Amniotic epithelial cell (primary cell): ENCODE measurements at places on chromosomes 7 and 10.

DNA sequence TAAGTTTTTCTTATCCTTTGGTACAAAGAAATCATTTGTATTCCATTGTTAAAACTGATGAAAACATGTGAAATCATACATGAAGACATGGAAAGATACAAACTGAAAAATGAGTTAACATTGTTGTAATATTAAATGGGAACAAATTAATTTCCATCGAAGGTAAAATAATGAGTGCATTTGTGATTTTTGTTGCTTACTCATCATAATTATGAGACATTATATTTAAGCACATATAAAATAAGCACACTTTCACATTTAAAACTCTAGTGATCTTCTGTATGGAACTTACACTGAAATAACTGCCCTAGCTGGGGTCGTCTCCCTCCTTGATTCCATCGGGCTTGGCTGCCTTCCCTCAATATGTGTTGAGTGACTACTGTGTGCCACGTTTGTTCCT lies 204.2 kb upstream of the PRPS1L1 start:
- no peak for DNase-seq

DNA sequence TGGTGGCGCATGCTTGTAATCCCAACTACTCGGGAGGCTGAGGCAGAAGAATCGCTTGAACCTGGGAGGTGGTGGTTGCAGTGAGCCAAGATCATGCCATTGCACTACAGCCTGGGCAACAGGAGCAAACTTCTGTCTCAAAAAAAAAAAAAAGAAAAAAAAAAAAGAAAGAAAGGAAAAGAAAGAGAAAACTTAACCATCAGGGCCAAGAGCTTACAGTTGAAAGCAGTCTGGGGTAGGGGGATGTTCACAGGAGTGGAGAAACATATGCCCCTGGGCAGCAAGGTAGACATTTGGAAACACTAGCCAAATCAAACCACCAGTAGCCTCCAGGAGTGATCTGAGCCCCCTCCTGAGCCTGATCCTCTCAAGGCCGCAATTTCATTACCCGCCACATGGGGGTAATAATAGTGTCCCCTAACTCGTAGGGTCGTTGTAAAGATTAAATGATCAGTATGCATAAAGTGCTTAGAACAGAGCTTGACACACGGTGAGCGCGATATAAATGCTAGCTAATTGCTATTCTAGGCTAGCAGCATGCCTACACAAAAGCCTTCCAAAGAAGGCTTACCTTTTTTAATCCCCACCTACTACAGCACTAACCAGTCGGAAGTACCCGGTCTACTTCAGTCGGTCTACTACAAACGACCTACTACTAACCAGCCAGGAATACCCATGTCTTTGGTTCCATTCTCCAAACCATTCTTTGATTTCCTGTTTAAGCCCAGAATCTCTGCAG lies 274.3 kb upstream of the NEBL start:
- DNase-seq, result no peak

GRCh38 chr10:61099756-61100155 lies 155.8 kb upstream of the RHOBTB1 start:
- DNase-seq, result no peak

DNA sequence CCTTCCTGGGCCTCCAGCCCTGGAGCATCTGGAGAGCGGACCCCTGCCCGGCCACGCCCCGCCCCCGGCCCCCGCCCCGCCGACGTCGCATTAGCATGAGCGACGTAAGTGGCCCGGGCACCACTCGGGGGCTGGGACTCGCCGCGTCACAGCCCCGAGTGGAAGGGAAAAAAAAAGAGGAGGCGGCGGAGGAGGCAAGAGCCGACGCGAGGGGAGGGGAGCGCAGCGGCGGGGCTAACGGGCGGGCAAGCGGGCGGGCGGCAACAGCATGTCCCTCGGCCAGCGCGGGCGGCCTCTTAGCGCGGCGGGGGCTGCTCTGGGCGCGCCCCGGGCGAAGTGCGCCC lies at the start of gene SLC18A3:
Gene SLC18A3, plus strand, starts transcription at position 197 of the 344 bp plus-strand sequence. CDS start 431 bp downstream, outside the sequence.
- DNase-seq, result no peak

DNA sequence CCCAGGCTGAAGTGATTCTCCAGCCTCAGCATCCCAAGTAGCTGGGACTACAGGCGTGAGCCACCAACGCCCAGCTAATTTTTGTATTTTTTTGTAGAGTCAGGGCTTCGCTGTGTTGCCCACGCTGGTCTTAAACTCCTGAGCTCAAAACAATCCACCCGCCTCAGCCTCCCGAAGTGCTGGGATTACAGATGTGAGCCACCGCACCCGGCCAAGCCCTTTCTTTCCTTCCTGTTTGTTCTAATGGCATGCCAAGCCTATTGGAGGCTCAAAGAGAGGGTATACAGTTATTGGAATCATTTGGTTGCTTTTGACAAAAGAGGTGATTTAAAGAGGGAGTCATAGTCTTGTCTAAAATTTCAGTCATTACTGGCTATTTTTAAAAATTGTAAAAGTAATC lies 46.0 kb upstream of the TRIM8 start:
- no peak for DNase-seq

GRCh38 chr7:46387646-46388045 lies 466.6 kb upstream of the IGFBP3 start:
- peak; percentile 83 for DNase-seq

DNA sequence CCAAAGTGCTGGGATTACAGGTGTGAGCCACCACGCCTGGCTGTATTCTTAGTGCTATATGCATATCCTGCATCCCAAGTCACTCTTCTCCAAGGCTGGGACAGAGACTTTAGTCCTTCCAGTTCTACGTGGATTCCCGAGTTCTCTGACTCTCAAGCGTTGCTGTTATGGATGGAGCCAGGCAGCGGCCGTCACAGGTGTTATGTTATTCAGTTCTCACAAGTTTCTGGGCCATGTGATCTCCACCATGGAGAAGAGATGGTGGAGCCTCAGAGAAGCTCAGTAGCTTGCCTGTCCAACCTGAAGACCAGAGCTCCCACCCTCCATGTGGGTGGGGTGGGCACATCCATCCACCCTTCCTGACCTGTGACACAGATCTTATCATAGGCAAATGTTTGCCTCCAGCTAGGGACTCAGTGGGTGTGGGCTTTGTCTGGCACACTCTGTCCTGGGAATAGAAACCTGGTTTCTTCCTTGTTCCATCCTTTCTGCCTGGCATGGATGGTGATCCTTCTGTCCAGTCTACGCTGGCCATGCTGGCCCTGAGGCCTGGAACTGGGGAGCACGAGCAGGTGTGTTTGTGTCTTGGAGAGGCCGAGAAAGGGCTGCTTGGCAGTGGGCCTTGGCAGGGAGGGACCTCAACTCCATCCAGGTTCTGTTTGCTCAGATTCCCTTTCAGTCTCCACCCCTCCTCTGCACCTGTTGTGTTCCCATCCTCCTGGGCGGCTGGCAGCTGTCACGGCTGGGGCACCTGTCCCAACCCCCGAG lies 55.3 kb downstream of the NEURL1 start:
- DNase-seq, result no peak

DNA sequence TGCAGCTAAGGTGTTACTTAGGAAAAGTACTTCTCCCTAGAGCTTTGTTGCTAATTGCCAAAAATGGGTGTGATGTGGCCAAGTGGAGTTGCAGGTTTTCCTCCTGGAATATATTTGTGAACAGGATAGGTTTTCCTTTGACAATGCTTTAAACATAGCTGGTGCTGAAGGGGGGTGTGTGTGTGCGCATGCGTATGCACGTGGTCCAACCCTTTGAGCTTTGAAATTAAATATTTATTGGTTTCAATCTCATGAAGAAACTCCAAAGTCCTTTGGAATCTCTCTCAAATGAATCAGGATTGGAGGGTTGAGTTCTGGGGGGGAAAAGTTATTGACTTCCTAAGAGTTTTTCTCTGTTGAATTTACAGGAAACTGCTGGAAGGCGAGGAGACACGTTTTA lies 11.1 kb downstream of the INA start:
- no peak for DNase-seq

- DNase-seq, result no peak
Observed at GRCh38 chr10:24416248-24416647, 207.3 kb downstream of the KIAA1217 start.

GRCh38 chr10:34489411-34489810 lies 325.7 kb downstream of the PARD3 start:
- no peak for DNase-seq

- DNase-seq, result no peak
Observed at GRCh38 chr7:66804001-66804400, 63.5 kb downstream of the RABGEF1 start.

DNA sequence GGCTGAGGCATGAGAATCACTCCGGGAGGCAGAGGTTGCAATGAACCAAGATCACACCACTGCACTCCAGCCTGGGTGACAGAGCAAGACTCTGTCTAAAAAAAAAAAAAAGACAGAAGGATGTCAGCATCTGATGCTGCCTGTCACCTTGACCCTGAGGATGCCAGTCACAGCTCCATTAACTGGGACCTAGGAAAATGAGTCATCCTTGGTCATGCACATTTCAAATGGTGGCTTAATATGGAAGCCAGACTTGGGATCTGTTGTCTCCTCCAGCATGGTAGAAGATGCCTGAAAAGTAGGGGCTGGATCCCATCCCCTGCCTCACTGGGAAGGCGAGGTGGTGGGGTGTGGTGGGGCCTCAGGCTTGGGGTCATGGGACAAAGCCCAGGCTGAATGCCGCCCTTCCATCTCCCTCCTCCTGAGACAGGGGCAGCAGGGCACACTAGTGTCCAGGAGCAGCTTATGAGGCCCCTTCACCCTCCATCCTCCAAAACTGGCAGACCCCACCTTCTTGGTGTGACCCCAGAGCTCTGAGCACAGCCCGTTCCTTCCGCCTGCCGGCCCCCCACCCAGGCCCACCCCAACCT lies 1.3 kb downstream of the NOS3 start:
- DNase-seq, result no peak

GRCh38 chr10:125348536-125348935 lies 188.2 kb upstream of the CTBP2 start:
- no peak for DNase-seq

DNA sequence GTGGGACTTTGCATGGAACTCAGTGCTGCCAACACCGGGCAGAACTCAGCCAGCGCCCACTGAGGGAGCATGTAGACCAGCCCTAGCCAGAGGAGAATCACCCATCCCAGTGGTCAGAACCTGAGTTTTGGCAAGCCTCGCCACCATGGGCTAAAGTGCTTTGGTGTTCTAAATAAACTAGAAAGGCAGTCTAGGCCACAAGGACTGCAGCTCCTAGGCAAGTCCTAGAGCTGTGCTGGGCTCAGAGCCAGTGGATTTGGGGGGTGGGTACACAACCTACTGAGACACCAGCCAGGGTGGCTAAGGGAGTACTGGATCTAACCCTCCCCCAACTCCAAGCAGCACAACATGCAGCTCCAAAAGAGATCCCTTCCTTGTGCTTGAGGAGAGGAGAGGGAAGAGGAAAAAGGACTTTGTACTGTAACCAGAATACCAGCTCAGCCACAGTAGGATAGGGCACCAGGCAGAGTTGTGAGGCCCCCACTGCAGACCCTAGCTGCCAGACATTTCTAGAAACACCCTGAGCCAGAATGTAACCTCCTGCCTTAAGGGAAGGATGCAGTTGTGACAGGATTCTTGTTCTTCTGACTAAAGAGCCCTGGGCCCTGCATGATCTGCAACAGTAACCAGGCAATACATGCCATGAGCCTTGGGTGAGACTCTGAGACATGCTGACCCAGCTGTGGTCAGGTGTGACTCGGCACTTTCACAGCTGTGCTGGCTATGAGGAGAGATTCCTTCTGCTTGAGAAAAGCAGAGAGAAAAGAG lies 24.4 kb downstream of the GSDME start:
- peak; percentile 70 for DNase-seq

GRCh38 chr10:33963729-33964128 lies 629.3 kb upstream of the NRP1 start:
- no peak for DNase-seq

DNA sequence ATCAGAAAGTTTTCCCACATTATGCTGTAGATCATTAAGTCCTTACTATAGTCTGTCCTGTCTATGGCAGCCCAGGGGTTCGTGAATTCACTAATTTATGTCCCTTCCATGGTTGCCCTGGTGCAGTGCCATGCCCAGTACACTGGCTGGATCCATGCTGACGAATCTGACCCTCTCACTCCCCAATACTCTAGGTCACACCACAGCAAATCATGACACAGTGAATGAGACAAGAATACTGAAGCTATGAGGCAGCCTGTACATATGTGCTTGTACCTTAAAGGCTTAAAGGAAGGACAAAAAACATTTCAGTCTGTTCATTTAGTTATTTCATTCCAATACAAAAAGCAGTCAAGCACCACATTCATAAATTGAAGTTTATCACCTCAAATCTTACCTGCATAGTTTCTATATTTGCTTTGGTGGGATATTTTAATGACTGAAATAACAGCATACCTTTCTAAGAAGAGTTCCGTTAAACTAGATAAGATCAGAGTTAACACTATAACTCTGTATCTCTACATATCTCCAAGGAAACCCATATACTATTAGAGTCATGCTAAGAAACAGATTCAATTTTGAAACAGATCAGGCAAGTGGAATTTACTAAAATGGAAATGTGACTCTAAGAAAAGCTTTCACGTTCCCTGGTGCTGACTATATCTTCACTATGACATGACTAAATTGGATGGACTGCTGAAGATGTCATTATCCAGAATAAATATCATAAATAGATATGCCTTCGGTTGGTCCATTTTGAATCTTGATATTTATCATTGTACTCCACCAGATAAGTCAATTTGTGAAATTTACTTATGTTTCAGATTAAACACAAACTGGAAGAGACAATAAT lies 36.7 kb downstream of the OSBPL3 start:
- DNase-seq, result no peak

DNA sequence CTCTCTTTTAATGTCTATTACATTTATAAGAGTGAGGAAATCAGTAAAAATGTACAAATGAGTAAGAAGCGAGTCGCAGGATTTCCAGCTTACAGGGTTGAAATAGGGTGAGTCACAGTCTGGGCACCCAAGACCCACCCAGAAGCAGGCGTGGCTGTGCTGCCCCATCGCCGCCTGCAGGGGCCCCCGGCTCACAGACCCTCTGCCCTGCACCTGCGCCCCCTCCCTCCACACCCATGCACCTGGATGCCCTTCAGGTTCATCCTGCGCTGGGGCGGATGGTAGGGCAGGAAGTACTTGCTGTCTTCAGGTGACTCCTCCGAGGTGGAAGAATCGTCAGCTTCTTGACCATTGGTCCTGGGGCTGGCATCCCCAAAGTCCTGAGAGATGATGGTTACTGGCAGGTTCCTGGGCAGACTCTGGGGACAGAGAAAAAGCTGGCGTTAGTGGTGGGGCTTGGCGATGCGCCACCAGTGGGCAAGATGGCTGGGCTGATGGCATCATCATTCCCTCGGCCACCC lies 90.2 kb upstream of the GNA12 start:
- peak; percentile 90 for DNase-seq

- no peak for DNase-seq
Observed at GRCh38 chr7:1466524-1467271, 7.4 kb upstream of the MICALL2 start.

- DNase-seq, result no peak
Observed at GRCh38 chr10:24177636-24178035, 31.3 kb upstream of the KIAA1217 start.

DNA sequence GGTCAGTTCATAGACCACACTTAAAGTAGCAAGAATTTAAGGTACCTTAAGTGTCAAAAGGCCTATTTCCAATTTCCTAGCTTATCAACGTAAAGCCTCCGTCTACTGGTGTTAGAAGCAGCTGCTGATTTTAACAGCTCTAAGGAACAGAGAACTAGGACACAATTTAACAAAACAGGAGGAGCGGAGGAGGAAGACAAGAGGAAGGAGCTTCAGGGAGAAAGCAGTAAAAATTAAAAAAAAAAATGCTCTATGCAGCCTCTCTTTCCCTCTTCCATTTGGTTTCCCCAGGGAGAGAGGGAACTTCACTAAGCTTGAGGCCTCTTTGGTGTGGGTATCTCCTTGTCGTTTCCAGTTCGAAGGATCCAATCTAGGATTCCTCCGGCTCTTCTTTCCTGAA lies 22.7 kb downstream of the ARHGAP21 start:
- DNase-seq, result no peak

GRCh38 chr7:77338883-77339629 lies 77.1 kb downstream of the GSAP start:
- DNase-seq, result peak; percentile 80

GRCh38 chr7:135441791-135442190 lies 68.1 kb downstream of the CNOT4 start:
- DNase-seq, result peak; percentile 88
